GM13976 (cell line): ENCODE measurements at places on chromosomes 2 and 18.

- no peak for DNase-seq
These were observed 206.9 kb downstream of the TNS1 start for GRCh38 chr2:217795706-217796465.

- DNase-seq: no peak
These were observed 5.4 kb upstream of the CNDP1 start for GRCh38 chr18:74528913-74529312.

DNA sequence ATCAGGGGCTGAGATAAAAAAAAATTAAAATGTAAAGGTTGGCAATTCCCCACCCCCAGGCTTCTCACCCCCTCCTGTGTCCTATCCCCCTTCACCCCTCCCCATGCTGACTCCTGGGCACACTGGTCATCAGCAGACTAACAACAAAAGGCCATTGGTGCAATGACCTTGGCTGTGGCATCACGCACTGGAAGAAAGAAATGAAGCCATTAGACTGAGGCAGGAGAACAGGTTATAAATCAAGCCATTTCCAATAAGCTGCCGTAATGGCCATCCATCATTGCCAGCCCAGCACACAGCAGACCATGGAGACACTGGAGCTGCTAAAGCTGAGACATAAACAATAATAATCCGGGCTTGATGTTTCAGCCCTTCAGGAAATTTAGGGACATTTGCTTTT lies 342.4 kb upstream of the ETAA1 start:
- DNase-seq: no peak

DNA sequence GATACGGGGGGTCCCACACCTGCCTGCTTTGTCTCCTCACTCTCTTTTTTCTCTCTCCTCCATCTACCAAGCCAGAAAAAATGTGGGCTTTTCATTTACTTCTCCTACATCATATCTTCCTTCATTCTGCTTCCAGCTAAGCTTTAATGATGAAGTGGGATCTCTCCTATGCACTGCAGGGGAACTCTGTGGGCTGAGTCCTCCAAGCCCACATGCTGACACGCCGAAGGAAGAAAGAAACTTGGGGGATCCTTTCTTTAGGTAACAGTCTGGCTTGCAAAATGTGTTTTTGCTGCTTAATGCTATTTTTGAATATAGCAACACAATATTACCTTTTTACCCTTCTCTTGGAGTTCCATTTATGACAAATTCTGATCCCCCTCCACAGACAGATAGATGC lies 33.6 kb upstream of the YWHAQ start:
- DNase-seq: no peak

- peak; percentile 43 for DNase-seq
These were observed 9.1 kb downstream of the CAB39 start for GRCh38 chr2:230721712-230722111.

DNA sequence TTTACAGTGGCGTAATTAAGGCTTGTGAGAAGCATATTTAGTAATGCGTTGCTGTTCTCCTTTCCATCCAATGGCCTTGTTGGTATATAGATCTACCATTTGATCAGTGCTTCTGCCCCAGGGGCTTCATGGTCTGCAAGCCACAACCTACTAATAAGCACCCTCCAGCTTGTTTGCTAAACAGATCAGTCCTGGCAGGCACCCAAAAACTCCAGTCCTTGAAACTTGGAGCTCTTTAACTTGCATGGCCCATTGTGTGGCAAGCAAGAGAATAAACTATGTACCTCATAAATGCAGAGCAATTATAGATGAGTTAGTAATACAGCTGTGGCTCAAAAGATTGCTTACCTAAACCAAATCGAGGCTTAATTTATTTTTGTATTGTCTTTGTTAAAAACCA lies 158.5 kb downstream of the FTCDNL1 start:
- DNase-seq: no peak

GRCh38 chr2:111171337-111171930 lies 50.7 kb downstream of the BCL2L11 start:
- no peak for DNase-seq

DNA sequence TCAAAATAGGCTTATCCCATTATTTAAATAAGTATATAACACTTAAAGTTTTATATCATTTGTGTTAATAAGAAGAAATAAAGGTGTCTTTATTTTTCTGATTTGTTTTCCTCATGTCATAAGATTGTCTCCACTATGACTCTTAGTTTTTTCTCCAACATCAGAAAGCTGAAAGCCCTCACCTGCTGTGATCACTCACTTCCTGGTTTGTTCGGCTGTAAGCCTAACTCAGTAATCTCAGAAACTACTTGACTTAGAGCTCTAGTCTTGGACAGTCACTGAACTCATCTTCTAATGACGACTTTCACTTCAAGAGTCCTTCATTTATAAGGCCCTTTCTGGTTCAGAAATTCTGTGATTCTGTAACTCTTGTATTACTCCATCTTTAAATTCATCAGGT lies 311.0 kb downstream of the ZEB2 start:
- DNase-seq: no peak

DNA sequence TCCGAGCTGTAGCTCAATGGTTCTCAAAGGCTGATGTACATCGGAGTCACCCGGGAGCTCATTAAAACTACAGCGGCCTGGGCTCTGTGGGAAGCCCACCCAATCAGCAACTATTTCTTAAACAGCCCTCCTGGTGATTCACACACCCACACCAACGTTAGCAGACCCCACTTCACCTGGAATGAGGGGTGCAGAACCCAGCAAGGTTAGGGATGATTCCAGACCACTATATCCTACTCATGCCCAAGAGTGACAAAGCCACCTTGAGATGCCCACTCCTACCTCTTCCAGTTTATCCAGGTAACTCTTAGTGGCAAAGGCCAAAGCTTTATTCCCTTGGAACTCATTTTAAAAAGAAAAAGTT lies 149.7 kb downstream of the RHBDD1 start:
- no peak for DNase-seq

GRCh38 chr2:158967731-158968395 lies 577 bp upstream of the TANC1 start:
- DNase-seq: peak; percentile 29

GRCh38 chr2:217293607-217294006 lies 433.7 kb upstream of the TNP1 start:
- no peak for DNase-seq

DNA sequence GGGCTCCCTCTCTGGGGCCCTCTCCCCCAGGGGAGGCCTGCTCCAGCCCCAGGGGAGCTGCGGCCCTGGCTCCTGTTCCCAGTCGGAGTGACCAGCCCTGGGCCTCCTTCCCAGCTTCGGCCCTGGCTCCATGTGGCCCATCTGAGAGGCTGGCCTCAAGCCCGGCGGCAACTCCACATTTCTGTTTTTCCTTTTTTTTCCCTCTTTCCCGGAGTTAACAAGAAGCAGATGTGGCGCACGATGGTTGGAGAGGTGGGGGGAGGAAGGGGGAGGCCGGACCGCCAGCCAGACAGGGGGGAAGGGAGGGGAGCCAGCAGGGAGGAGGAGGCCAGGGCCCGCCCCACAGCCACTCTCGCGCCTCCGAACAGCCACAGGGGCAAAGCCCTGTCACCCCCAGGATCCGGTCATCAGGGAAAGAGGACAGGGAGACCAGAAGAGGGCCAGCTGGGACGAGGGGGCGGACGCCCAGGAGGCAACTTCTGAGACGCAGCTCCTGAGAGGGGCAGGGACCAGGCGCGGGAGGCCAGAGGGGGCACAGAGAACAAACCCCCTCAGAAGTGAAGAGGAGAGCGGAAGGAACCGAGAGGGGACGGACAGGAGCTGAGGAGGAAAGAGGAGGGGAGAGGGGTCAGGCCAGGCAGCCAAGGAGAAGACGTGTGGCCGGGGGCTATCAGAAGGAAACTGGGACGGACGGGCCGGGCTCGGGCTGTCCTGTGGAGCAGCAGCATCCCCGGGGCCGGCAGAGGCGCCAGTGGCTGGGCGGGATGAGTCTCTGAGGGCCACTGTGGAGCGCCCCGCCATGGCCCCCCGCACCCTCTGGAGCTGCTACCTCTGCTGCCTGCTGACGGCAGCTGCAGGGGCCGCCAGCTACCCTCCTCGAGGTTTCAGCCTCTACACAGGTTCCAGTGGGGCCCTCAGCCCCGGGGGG lies at the start of gene EMILIN1:
Gene EMILIN1 (plus strand): TSS at position 349 of the 928 bp plus-strand sequence. CDS start 451 bp downstream, at position 800.
- DNase-seq: no peak

DNA sequence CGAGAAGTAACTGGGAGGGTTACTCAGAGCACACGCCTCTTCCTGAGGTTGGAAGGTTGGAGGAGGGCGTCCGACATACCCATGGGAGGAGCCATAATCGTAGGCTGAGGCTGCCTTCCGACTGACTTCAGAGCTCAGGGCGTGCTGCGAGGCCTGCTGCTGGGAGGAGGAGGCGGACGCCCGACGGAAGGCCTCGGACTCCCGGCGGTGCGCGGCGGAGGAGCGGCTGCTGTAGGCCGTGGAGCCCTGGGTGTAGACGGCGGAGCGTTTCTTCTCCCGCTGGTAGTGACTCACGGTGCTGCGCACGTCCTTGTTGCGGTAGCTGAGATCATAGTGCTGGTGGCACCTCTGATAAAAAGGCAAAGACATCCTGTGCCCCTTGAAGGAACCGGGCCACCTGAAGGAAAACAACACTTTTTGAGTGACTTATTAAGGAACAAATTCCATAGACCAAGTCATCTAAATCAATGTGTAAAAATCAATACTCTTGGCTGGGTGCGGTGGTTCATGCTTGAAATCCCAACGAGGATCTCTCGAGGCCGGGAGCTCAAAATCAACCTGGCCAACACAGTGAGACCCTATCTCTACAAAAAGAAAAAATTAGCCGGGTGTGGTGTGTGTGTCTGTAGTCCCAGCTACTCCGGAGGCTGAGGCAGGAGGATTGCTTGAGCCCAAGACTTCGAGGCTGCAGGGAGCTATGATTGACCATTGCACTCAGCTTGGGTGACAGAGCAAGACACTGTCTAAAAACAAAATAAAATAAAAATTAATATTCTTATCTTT lies 4.7 kb downstream of the MYOM1 start:
- no peak for DNase-seq

GRCh38 chr2:127066942-127067341 lies 40.0 kb downstream of the BIN1 start:
- no peak for DNase-seq

DNA sequence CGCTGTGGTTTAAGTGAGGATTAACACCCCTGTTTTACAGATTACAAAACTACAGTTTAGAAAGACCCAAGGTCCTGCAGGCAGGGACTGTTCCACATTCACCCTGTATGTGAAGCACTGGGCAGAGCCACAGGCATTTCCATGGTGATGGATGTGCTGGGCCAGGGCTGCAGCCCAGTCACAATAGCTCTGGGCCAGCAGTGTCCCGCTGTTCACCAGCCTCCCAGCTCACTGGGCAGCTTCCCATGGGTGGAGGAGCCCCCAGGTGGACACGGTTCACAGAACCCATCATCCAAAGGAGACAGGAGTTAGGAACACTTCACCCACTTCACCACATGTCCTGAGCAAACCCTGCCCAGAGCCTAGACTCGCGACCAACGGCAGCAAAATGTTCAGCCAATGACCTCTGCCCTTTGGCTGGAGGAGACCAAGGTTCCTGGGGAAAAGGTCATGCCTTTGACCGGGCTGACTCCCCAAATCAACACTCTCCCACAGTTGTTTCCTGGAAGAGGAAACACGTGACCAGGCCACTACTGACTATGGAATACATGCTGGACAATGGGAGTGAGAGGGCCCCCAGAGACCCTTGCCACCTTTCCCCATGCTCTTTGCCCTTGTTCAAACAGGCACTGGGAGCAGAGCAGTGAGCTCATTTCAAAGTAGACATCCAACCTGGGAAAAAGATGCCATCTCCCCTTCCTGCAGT lies 28.0 kb upstream of the SLC35F6 start:
- no peak for DNase-seq
